Sigmoid colon (tissue), 7 donors: ENCODE measurements at places on chromosomes 5 and 9. TPM values are rescaled to one million over a fixed set of nuclear protein-coding genes. Genes with fewer than 3 reads are reported as not detected.

GRCh38 chr5:32223972-32224609, 50.0 kb upstream of the GOLPH3 start:
- no peak overlapping the region for H3K4me3 ChIP-seq
- no peaks in the 10 kb centered on the region for H3K27me3 ChIP-seq
- peak overlapping the region; percentile 78 for H3K27ac ChIP-seq
- H3K36me3 ChIP-seq: no peaks in the 10 kb centered on the region

GRCh38 chr5:57824623-57825022, 342.0 kb upstream of the ACTBL2 start:
- H3K4me3 ChIP-seq: no peak overlapping the region
- H3K4me1 ChIP-seq: no peaks in the 10 kb centered on the region
- H3K27me3 ChIP-seq: no peaks in the 10 kb centered on the region
- H3K27ac ChIP-seq: no peak overlapping the region

GRCh38 chr9:93252116-93252780, 68.3 kb downstream of the WNK2 start:
- no peak overlapping the region for H3K4me3 ChIP-seq
- no peaks in the 10 kb centered on the region for H3K27me3 ChIP-seq
- H3K27ac ChIP-seq: peak overlapping the region; percentile 43
- H3K4me1 ChIP-seq: peaks cover 9% of the 10 kb centered on the region
- H3K36me3 ChIP-seq: peaks cover 43% of the 10 kb centered on the region

DNA sequence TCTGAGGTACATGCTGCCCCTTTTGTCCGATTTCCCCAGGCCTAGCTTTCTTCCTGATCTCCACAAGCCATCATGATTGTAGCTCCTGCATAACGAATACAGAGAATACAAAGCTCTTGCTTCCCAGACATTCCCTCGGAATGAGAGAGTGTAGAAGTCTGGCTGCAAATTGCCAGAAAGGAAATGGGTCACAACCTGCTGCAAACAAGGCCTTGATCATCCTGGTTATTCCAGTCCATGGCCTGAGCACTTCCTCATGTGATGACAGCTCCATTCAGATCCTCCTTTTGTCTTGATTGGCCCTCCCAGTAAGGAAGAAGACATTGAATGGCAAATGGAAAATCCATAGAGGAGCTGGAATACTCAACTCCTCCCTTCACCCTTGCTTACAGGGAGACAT, 136.0 kb upstream of the ADRA1B start:
- DNase-seq: no peak
- H3K36me3 ChIP-seq: no peaks in the 10 kb centered on the region
- H3K27ac ChIP-seq: no peak overlapping the region
- H3K27me3 ChIP-seq: no peaks in the 10 kb centered on the region

- H3K27me3 ChIP-seq: no peaks in the 10 kb centered on the region
- no peak overlapping the region for H3K4me3 ChIP-seq
- H3K4me1 ChIP-seq: no peaks in the 10 kb centered on the region
These were observed 41.7 kb downstream of the TMEM161B start for GRCh38 chr5:88226881-88227450.

- no peaks in the 10 kb centered on the region for H3K36me3 ChIP-seq
- H3K4me1 ChIP-seq: no peaks in the 10 kb centered on the region
- H3K27ac ChIP-seq: no peak overlapping the region
These were observed 51.7 kb upstream of the MYO10 start for GRCh38 chr5:16987776-16988175.

PCDHB11 gene
- total RNA-seq: 5.0 TPM

- no peaks in the 10 kb centered on the region for H3K27me3 ChIP-seq
- H3K36me3 ChIP-seq: no peaks in the 10 kb centered on the region
- H3K4me1 ChIP-seq: peaks cover 37% of the 10 kb centered on the region
- DNase-seq: no peak
- H3K4me3 ChIP-seq: no peak overlapping the region
These were observed 177.2 kb downstream of the MAPKAP1 start for GRCh38 chr9:125529589-125530515.

DNA sequence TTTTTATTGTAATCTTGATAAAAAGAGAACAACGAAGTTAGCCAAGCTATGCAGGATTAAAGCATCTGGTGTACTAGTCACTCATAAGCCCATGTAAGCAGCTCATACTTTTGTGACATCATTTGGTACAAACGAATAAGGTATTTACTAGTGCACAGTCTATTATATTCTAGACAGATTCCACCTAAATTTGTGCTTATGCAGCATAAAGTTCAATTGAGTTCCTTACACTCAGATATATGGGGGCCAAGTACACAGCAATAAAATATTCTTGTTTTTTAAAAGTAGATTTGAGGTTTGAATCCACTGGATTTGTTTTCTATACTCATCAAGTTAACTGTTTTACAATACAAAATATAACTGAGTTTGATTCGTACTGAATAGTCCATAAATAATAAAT, 1621.2 kb downstream of the MAT2B start:
- no peak for DNase-seq
- H3K4me3 ChIP-seq: no peak overlapping the region
- no peak overlapping the region for H3K27ac ChIP-seq
- H3K27me3 ChIP-seq: no peaks in the 10 kb centered on the region
